Fibroblast of skin of left biceps (primary cell): ENCODE measurements at places on chromosomes 13 and 19.

DNA sequence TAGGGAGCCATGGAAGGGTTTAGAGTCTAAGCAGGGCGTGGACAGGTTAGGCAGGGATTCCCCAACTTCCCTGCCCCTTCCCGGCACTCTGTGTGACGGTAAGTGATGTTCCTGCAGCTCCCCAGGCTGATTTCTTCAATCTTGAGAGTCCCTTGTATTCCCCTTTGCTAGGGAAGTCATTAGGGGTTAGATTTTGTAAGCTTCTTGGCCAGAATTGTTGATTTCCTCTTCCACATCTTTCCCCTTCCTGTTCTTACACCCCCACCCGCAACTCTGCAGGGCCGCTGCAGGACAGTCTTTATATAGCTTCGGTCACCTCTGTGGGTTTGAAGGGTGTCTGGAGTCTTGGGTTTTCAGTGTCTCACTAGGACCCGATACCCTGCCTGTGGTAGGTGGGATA, 10.6 kb upstream of the ADGRE1 start:
- DNase-seq = no peak

DNA sequence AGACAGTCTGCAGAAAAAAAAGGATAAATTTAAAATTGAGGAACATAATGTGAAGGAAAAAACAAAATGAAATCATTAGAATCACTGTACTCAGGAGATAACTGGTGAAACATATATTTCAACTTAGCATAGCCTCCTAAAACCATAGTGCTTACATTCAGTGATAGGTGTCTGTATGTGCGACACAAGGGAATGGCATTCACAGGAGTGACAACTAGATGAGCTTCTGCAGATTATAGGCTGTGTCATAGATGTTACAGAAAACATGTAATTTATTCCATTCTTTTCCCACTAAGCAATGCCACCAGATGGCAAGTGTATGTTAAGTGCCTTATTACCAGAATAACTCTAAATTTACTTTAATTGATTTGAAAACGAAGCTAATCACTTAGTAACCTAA, 960.0 kb upstream of the PCDH20 start:
- DNase-seq = no peak

GRCh38 chr13:44506251-44506650, 69.9 kb downstream of the TSC22D1 start:
- DNase-seq = no peak

DNA sequence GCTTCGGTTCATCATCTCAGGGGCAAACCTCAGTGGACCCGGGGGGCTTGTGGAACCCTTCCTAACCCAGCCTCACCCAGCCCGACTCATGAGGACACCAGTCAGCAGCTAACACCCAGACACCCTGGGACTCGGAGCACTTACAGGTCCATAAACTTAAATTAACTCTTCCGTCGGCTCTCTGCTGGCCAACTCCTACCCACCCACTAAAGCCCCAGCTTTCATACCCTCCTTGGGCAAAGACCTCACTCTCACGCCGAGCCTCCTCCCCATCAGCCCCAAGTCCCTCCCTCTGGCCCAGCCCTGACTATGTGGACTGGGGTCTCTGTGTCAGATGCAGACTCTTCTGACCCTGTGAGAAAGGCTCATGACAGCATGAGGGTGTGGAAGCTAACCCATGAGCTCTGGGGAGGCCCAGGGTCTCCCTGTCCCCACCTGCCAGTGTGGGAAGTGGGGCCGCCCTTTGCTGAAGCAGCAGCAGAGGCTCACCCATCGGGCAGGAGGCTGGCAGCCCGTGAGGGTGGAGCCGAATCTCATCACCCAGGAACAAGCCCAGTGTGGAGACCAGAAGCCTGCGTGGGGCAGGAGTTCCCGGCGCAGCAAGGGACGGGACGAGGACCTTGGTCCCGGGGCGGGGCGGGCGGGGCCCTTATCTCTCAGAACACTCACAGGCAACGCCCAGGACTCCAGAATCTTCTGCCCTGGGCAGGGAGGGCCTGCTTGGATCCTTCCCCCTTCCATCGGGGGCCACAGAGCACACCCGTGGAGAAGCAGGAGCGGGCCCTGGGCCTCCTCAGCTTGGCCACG, 19.8 kb downstream of the TCF3 start:
- DNase-seq = no peak

DNA sequence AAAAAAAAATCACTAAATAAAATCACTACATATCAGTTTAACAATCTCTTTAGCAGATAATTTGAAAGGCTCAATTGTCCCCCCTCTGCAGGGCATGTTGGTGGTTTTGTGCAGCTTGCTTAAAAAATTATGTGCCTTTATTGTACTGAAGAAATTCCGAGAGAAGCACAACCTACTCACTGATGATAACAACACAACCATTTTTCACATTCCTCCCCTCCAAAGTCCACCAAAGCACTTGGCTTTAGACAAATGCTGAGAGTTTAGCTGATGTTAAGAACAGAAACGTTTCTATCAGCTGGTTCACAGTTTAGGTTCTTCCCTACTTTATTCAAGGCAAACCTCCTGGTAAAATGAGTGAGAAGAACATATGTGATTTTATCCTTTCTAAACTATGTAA, 923 bp downstream of the DOCK9 start:
- no peak for DNase-seq

DNA sequence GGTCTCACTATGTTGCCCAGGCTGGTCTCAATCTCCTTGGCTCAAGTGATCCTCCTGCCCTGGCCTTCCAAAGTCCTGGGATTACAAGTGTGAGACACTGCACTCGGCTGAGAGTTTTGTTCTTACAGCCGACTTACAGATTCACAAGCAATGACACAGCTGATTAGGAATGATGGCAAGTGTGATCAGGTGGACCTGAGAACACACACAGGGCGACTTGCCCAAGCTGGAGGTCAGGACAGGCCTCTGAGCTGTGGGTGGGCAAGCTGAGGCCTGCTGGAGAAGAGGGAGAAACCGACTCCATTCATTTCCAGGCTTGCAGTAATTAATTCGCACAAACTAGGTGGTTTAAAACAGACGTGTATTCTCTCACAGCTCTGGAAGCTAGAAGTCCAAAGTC, 8.1 kb upstream of the ATG4D start:
- DNase-seq = no peak

GRCh38 chr13:111893607-111894443, 173.1 kb upstream of the SOX1 start:
- DNase-seq = no peak

- no peak for DNase-seq
Measured at GRCh38 chr13:102911336-102911735, 65.5 kb downstream of the ERCC5 start.

DNA sequence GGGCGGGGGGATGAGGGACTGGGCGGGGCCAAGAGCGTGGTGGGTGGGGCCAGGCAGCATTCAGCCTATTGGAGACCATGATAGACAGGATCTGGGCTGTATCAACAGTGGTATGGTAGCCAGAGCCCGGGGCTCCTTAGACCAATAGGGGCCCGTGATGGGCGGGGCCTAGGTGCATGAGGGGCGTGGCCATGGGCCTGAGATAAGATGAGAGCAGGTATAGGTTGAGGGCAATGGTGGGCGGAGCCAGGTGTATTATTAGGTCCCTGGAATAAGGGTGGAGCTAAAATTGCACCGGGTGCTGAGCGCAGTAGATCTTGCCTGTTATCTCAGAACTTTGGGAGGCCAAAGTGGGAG, 5.3 kb downstream of the ABCA7 start:
- DNase-seq = no peak

DNA sequence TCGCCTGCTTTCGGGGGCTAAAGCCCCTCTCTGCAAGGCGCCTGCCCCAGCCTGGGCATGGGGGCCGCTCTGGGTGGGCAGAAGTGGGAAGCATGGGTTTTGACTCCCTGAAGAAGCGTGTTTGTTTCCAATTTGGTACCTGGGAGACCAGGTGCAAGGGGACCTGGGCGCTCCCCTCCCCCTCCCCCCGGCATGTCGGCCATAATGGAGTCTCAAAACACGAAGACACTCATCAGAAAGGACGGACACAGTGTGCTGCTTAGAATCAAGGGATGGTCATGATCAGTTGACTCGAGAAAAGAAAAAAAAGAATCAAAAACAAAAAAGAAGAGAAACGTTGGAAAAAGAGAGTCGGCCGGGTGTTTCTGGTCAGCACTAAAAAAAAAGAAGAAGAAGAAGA, 76.8 kb downstream of the IER2 start:
- DNase-seq = no peak
